NCI-H526 treated with DMSO at 0.1 percent for 48 hours (cell line): ENCODE measurements at places on chromosomes 7 and 10.
A peak's percentile ranks its signal among the peaks of the same experiment; 100 is the strongest.

DNA sequence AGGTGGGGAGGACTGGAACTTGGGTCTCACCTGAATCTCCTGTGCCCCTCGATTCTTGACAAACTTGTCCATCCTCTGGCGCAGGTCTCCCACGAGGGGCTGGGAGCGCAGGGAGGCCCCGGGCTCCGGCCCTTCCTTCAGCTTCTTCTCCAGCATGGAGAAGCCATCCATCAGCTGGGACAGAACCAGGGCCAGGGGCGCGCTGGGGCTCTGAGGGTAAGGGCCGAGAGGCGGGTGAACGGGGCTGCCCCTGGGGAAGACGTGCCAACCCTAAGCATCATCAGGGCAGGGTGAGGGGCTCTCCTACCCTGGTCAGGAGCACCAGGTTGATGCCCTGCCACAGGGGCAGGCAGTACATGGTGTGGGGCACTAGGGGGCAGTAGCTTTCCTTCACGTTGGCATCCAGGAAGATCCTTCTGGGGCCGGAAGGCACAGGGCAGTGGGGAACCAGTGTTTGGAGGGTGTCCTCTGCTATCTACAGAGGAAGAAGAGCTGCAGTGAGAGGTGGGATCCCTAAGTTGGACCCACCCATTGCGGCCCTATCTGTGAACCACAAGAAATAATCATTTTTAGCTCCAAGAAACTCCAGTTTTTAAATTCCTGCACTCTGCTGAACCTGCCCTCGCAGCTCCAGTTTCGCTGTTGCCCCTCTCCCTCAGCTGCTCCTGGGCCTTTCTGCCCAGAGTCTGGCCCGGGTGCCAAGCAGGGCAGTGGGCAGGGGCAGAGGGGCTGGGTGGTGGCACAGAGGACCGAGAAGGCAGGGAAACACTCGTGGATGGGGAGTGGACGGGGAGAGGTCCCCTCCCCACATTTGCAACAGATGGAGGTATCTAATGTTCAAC, 10.8 kb upstream of the PYROXD2 start:
- DNase-seq, result peak; percentile 7

DNA sequence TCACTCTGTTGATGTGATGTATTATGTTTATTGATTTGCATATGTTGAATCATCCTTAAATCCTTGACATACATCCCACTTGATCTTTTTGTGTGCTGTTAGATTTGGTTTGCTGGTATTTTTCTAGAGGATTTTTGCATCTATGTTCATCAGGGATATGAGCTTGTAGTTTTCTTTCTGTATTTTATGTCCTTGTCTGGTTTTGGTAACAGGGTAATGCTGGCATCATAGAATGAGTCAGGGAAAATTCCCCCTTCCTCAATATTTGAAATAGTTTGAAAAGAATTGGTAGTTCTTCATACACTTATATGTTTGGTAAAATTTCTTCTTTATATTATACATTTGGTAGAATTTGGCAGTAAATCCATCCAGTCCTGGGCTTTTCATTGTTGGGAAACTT, 89.4 kb upstream of the SLC13A1 start:
- DNase-seq, result no peak

GRCh38 chr7:101644879-101645278, 15.8 kb upstream of the MYL10 start:
- no peak for DNase-seq

DNA sequence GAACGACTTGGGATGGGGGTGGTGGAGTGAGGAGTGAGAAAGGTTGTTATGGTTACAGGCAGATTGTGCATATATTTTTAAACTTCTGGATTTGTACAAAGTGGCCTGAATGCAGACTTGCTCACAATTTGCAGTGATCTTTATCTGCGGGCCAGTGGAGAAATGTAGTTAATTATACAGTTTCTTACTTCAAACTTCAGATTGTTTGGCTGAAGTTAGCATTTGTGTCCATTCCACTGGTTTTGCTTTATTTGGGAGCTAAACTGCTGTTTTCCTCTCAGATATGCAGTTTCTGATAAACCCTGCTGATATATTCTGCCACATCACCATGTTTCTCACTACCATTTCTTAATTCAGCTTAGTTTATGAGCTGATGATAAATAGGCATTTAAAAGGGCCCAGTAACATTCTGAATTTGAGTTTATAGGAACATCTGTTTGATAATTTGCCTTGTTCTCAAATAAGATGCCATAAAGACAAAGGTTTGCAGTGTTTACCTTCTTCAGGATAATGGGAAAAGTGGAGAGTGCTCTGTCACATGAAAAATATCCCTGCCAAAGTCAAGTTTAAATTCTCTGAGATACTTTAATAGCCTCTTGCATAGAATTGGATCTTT, 170.1 kb downstream of the ST7 start:
- DNase-seq, result no peak

- DNase-seq, result no peak
These were observed 673 bp downstream of the OPN1SW start for GRCh38 chr7:128774921-128775320.
